MV-4-11 (cell line): ENCODE measurements at places on chromosomes 3 and 15.
A peak's percentile ranks its signal among the peaks of the same experiment; 100 is the strongest.

DNA sequence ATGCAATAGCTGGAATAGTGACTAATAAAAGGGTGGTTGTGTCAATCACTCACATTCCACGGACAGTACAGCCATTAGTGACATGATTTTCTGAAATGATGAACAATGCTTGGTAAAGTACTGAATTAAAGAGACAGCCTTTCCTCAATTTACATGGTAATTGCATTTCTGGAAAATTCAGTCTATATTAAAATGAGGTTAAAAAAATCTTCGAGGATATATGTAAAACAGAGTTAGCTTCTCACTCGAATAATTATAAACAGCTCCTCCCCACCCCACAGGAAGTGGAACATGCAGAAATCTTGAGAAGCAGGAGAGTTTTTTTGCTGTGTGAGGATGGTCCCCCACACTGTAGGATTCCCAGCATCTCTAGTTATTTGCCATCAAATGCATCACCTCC, 42.1 kb downstream of the SLC6A11 start:
- DNase-seq, result no peak

DNA sequence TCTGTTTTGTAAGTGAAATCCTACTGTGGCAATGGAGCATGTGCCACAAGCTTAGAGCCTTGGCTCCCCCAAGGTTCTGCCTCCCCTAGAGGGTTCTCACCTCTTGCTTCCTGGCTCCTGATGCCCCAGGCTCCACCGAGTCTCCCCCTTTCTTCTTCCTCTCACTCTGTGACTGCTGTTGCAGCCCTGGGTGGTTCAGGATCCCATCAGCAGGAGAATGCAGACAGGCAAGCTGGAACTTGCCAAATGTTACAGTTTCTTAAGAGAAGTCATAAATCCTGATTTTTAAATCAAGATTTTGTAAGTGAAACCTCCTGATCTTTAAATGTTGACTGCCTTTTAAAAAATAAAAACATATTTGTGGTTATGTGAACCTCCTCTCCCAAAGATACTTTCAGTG, 133.9 kb downstream of the CCNL1 start:
- DNase-seq, result no peak

DNA sequence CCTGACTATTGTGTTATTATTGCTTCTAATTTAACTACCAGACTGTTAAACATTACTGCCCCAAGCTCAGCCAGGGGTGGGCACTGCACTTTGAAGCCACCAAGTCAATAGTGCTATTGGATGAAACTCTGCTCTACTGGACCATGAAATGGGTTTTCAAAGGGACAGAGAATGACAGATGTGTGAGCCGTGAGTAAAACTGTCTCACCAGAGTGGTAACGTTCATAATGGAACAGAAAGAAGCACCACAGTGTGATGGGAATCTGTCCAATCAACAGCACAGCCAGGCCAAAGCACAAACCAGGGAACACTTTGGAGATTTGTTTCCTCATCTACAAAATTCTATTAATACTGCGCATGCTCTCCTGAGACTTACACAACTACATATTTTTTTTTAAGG, 171.8 kb upstream of the LPP start:
- DNase-seq, result no peak

- DNase-seq, result no peak
Measured at GRCh38 chr3:58864480-58864879, 185.3 kb downstream of the CFAP20DC start.

DNA sequence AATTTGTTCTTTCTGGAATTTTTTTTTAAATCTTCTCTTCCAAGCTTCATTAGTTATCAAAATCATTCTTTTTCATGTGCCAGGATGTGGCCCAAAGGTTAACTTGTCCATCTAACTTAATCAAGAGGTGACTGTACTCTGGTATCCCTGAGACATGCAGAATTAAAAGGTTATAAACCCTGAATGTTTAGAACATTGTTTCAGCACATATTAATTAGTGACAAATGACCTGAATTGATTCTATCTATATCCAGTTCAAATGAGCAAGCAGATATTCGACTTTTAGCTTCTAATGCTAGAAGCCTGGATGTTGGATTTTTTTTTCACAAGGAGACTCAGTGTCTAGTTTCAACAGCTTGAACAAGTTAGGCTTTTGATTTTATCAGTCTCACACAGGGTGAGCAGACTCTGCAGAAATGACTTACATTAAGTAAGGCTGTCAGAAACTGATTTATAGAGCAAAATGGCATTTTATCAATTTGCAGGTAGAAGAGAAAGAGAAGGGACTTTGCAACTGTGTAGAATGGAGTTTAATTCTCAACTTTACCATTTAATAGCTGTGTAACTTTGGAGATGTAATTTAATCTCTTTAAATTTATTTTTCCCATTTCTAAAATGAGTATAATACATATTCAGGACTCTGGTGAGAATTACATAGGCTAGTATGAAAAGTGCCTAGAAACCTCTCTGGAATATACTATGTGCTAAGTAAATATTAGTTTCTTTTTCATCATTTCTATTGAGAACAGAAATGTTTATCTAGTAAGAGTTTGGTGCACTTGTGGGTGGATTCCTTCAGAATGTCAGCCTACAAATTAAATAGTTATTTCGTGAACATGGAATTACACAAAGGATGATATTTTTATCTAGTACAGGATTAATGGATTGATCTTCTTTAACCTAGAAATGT, 100.0 kb downstream of the ALCAM start:
- DNase-seq, result no peak

GRCh38 chr15:41333026-41333562, 413 bp downstream of the NUSAP1 start:
- DNase-seq, result peak; percentile 64

DNA sequence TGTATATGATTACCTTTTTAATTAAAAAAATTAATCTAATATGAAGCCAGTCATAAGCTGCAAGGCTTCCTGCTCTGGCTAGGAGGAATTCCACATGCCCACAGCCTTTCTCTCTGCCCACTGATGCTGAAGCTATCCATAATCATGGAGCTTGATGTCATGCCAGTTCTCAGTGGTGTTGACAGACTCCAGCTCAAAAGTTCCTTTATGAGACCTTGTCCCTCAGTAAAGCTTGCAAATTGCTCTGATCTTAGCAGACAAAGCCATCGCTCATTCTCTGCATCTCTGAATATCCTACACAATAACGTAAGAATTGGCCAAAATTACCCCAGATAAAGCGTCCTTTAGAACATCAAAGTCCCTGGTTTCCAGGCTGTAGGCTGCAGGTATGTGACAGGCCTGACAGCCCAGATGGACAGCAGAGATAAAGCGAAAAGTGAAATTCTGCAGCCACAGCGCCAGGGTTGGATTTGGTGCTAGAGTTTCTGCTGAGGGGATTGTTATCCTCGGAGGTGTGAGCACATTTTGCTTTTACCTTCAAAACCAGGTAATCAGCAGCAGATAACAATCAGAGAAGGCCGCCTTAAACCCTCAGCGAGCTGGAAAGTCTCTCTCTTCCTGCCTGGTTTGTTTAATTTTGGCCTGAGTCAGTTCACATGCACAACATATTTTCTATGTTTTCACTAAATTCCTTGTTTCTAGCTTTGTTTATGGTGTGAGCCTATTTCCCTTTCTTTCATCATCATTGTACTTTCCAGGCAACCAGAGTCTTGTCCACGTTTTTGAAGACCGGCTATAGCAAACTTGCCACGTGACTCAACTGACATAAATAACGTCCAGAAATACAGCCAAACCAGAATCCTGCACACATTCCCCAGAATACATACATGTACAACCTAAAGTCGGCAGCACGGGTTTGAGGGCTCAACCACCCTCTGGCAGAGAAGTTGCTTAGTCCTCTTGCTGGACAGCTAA, 36.6 kb upstream of the ALDH1A3 start:
- DNase-seq, result no peak

DNA sequence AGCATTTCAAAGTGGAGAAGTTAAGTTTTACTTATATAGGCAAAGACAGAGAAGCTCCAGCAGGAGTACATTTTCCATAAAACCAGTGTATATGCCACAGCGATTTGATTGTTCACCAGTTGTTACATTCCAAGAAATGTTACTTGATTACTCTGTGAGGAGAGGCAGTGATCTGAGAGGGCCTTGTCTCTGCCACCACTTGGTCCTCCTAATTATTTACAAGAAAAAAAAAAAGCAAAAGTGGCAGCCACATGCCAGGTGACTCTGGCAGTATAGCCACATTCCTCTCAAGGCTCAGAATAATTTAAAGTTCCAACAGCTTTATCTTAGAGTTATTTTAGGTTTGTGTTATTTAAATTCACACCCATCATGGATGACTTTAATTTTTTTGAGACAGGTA, 1077.8 kb downstream of the ZPLD1 start:
- no peak for DNase-seq

DNA sequence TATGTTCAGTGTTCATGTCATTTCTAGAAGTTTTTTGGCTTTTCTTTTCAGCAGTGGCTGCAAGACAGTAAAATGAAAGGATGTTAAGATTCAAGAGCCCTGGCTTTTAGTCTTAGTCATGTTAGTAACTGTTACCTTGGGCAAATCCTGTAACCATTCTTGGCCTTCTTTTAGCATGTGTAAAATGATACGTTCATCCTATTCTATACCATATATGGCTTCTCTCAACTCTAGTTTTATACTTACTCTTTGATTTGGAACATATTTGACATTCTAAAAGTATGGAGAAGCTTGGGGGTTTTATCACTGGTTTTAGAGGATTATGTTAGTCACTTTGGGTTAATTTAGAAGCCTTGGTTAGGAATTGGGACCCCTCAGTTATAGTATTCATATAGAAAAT, 20.1 kb downstream of the GTF2E1 start:
- no peak for DNase-seq

- peak; percentile 82 for DNase-seq
Measured at GRCh38 chr3:60855250-60855649, 396.0 kb downstream of the FHIT start.

DNA sequence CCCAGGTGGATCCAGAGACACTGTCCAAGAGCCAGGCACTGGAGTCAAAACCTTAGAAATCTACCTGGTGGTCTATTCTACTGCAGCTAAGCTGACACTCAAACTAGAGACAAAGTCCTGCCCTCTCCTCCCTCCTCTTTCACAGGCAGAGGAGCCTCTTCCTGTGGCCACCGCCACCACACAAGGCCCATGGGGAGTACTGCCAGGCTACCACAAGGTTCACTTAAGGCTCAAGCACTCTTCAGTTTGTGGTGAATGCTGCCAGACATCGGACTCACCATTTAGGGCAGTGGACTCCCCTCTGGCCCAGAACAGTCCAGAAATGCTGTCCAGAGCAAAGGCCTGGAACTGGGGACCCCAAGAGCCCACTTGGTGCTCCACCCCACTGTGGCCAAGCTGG, 160.9 kb downstream of the ADAMTS17 start:
- no peak for DNase-seq

GRCh38 chr3:52452126-52452525, 1.7 kb downstream of the TNNC1 start:
- no peak for DNase-seq

DNA sequence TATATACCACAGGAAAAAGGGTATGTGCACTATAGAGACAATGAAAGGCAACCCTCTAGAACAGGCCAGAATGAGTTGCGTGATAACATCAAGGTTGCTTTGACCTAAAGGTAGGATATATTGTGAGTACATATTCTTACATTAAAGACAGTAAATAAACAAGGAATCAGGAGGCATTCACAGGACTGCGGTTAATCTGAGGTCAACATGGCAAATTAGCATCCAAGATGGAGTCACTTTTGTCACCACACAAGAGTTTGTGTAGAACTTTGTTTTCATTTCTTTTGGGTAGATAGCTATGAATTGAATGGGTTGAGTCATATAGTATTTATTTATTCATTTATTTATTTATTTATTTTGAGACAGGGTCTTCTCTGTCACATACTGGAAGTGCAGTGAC, 11.5 kb upstream of the SCAP start:
- DNase-seq, result no peak

DNA sequence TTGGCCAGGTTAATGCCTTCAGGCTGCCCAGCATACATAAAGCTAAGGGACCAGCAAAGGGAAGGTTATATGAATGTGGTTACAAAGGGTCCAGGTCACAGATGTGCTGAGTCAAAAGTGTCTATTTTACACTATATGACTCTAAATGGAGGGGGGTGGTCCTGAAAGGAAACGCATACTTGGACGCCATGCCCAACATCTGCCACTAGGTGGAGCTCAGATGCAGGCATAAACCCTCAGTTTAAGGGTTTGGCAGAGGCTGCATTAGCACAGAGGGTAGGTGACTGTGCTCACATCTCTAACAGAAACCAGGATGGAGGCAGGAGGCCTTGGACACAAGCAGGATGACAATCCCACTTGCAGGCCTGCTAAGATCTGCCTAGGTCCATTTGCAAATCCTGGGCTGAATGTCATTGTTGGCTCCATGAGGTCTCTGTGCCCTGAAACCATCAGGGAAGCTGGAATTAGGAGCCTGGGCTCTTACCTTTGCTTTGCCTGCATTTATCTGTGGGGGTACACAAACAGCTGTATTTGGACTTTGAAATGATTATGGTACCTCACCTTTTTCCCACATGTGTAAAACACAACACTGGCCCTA, 55.8 kb downstream of the ZNF621 start:
- DNase-seq, result peak; percentile 46

DNA sequence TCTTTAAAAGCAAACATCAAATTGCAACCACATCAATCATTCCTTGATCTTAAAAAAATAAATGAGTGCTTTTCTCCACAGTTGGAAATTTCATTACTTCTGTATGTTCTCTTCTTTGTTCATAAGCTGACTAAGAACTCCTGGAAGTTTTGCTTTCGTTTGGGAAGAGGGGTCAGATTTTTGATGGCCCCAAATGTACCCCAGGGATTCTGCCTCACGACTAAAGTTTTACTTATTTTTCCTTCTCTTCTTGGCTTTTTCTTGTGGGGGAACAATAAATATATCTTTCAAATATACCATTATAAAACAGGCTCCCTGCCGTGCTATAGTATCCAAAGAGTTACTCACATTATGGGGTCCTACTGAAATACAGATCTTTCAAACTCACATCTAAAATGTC, 215.0 kb upstream of the CDIN1 start:
- no peak for DNase-seq

- DNase-seq, result no peak
Measured at GRCh38 chr3:67587811-67588210, 66.6 kb downstream of the SUCLG2 start.

DNA sequence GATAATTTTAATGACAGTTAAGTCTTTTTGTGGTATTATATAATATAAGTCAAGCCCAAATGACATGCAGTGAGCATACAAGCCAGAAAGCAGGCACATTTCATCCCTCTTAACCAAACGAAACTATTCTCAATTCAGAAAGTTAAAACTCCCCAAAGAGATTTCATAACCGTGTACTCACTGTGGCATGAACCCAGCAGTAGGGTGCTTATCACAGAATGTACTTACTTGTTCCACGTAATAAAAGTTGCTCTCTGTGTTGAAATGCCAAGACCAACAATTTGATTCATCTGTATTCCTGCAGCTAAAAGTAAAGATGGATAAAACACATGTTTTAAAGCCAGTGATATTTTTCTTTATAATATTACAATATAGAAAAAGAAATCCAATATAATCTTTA, 12.1 kb downstream of the GK5 start:
- DNase-seq, result no peak

DNA sequence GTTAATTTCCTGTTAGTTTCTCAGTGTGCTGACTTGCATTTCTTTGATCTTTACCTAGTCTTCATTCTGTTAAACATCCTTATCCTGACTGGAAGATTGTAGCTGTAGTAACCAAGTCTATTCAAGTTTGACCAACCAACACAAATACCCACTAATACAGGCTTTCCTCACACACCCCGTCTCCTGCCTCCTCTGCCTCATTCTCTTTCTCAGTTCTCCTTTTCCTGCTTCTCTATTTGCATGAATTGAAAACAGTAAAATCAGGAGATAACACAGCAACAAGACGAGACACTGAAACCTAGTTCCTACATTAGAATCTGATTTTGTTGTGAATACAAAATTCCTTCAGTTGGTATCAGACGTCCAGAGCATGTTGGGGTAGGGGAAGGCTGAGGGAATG, 116.9 kb upstream of the ARPP21 start:
- peak; percentile 66 for DNase-seq

GRCh38 chr15:92553317-92553716, 102.3 kb downstream of the FAM174B start:
- no peak for DNase-seq
